ENCODE measurements at places on chromosomes 6 and 20. TPM values are rescaled to one million over a fixed set of nuclear protein-coding genes. Genes with fewer than 3 reads are reported as not detected.

ZNF512B gene
- polyA plus RNA-seq = 0.36 TPM

NRSN1 gene
- polyA plus RNA-seq = not detected

GRCh38 chr6:35487658-35488516 is 9.0 kb downstream of the TEAD3 start:
- no peaks in the 10 kb centered on the region for H3K36me3 ChIP-seq
- H3K4me3 ChIP-seq = no peak overlapping the region
- H3K27ac ChIP-seq = no peak overlapping the region
- DNase-seq = no peak

GRCh38 chr6:91449539-91449938 is 862.7 kb upstream of the MAP3K7 start:
- no peak for DNase-seq
- no peaks in the 10 kb centered on the region for H3K36me3 ChIP-seq
- no peak overlapping the region for H3K27ac ChIP-seq
- H3K4me3 ChIP-seq = no peak overlapping the region
- H3K4me1 ChIP-seq = no peaks in the 10 kb centered on the region

DNA sequence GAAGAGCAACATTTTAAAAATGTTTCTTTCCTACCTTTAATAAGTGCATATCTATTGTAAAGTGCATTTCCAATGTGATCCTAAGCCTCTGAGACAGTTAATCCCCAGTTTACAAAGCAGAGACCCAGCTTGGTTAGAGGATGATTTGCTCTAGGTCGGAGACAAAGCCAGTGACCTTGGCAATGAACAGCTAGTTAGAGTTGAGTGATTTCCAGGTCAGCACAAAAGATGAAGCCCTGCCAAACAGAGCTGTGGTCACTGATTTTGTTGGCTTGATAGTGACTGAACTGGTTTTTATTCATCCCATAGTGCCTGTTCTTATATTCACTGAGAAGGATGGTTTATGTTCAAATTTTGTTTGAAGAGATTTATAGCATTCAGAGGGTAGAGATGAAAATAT is 56.6 kb upstream of the CD83 start:
- H3K4me3 ChIP-seq = no peak overlapping the region
- DNase-seq = no peak
- H3K27ac ChIP-seq = no peak overlapping the region
- H3K27me3 ChIP-seq = peaks cover 2% of the 10 kb centered on the region
- no peaks in the 10 kb centered on the region for H3K4me1 ChIP-seq

- no peaks in the 10 kb centered on the region for H3K27me3 ChIP-seq
- H3K4me3 ChIP-seq = no peak overlapping the region
- peaks cover 3% of the 10 kb centered on the region for H3K36me3 ChIP-seq
- peaks cover 20% of the 10 kb centered on the region for H3K4me1 ChIP-seq
- H3K27ac ChIP-seq = no peak overlapping the region
These were observed 3.4 kb downstream of the UBE3D start for GRCh38 chr6:83062225-83062624.

GRCh38 chr6:32785781-32786533 is 22.6 kb upstream of the HLA-DQB2 start:
- no peak overlapping the region for H3K27ac ChIP-seq
- no peak overlapping the region for H3K4me3 ChIP-seq
- H3K4me1 ChIP-seq = no peaks in the 10 kb centered on the region
- H3K36me3 ChIP-seq = peaks cover 5% of the 10 kb centered on the region
- peaks cover 4% of the 10 kb centered on the region for H3K27me3 ChIP-seq

DNA sequence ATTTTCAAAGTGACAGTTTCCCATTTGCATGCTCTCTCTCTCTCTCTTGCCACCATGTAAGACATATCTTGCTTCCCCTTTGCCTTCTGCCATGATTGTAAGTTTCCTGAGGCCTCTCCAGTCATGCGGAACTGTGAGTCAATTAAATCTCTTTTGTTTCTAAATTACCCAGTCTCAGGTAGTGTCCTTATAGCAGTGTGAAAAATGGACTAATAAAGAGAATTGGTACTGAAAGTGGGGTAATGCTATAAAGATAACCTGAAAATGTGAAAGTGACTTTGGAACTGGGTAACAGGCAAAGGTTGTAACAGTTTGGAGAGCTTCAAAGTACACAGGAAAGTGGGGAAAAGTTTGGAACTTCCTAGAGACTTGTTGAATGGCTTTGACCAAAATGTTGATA is 389.8 kb downstream of the GRIK2 start:
- no peaks in the 10 kb centered on the region for H3K4me1 ChIP-seq
- H3K4me3 ChIP-seq = no peak overlapping the region
- H3K27me3 ChIP-seq = peaks cover 5% of the 10 kb centered on the region
- no peak overlapping the region for H3K27ac ChIP-seq

Data from immature natural killer cell (primary cell).